Neural crest cell (in vitro differentiated cells): ENCODE measurements at places on chromosomes 6 and 20. TPM values are rescaled to one million over a fixed set of nuclear protein-coding genes. Genes with fewer than 3 reads are reported as not detected.

DNA sequence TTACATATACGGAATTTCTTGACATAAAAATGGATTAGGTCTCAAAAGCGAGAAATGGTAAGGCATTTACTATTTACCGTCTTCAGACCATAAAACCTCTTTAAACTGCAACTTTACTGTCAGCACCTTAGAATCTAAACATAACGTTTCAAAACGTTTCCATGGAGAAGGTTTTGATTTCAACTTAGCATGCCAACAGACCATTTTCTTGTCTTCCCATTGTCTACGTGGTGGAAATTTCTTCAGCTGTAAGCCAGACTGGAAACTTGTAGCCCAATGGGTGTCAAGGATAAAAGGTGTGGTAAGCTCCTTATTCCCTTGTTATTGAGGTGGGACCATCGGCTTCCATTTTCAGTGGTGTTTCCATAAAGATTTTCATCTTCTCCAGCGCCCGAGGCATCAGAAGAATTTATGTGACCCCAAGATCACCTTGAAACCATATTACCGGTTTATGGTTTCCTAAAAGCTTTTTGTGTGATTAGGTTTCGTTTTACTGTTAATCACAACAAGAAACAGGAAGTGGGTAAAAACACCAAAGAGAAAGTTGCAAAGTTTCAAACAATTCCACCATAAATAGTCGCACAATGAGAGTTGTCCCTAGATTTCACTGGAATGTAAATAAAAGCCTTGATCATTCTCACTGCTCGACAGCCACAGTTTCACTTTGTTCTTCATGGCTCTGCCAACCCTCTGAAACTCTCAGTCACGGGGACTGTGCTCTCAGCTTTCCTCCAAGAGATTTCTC lies 63.0 kb upstream of the CD2AP start:
- DNase-seq = no peak

DNA sequence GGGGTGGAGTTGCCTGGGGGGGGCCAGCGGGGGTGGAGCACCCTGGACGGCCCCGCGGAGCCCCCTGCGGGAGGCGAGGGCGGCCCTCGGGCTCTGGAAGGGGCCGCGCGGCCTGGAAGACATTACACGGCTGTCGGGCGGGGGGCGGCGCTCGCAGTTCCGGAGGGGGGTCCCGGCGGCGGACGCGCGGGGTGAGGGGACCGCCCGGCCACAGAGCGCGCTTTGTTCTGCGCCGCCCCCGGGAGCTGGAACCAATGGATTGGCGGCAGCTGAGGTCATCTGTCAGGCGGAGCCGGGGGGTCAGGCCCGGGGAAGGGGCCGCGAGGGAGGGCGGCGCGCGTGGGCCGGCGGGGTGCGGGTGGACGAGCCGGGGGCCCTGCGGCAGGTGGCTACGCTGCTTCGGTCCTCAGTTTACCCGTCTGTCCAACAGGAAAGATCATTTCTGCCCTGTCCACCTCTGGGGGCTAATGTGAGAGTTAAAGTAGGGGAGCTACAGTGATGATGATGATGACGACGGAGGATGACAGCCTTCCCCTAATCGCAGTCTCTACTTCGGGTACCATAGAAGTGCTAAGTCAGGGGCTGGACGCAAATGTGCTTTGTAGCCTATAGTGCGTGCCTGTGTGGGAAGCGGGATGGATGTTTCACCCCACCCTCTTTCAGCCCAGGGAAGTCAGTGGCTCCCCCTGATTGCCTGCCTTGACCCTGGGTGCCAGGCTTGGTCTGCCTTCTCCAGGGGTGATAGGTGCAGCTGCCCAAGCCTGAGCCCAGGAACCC lies 10.4 kb downstream of the SRXN1 start:
- DNase-seq = no peak

DNA sequence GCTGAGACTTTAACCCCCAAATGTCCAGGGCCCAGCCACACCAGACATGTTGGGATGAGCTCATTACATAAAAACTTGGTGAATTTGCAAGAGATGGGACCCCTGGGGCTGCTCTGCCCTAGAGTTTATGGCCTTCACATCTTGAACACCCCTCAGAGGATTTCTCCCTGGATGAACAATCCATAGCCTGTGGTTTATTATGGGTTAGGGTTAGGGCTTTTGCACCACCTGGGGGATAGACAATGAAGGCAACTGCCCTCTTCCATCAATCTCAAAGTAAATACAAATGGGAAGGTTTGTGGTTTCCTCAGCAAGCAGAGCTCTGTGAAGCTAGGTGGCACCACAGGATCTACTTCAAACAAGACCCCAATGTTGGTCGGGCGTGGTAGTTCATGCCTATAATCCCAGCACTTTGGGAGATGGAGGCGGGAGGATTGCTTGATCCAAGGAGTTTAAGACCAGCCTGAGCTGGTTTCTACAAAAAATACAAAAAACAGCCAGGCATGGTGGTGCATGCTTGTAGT lies 17.4 kb downstream of the SPINT3 start:
- no peak for DNase-seq

Gene TPMT
- 7.5 and 8.8 TPM in 2 replicates for total RNA-seq

Gene NMBR
- total RNA-seq = 0.35 TPM in 1 of 2 replicates, not detected in the other
